ENCODE measurements at places on chromosomes 7 and 10.

DNA sequence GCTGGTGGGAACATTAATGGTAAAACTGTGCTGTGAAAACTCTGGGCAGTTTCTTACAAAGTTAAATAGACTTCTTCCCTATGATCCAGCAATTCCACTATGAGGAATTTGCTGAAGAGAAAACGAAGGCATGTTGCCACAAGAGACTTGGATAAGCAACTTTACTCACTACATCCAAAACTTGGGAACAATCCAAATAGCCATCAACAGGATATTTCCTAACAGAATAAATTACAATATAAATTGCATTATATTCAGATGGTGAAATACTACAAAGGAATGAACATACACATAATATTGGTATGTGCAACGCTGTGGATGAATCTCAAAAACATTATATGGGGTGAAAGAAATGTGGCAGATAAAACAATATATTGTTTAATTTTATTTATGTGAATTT, 21.4 kb upstream of the MKI67 start:
- DNase-seq: no peak

DNA sequence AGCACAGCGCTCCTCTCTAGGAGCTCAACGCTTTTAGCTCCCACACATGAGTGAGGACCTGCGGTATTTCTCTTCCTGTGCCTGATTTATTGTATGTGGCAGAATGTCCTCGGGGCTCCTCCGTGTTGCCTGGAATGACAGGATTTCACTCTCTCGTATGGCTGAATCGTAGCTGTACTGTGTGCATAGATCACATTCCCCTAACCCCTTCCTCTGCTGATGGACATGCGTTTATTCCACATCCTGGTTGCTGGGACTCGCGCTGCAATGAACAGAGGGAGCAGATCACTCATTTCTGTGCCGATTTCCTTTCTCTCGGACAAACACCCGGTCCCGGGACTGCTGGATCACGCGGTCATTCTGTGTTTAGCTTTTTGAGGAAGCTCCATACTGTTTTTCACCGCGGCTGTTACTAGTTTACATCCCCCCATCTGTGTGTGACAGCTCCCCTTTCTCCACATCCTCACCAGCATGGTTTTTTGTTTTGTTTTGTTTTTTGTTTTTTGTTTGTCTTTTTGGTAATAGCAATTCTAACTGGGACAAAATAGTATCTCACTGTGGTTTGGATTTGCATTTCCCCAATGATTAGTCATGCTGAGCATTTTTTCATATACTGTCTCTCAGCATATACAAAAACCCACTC, 76.3 kb downstream of the FOXL3 start:
- DNase-seq: no peak

- DNase-seq: no peak
Observed at GRCh38 chr7:130150587-130150986, 54.6 kb downstream of the TMEM209 start.

- no peak for DNase-seq
Observed at GRCh38 chr10:93315246-93315645, 166.9 kb downstream of the MYOF start.

GRCh38 chr10:111756217-111757061, 427.1 kb downstream of the GPAM start:
- peak; percentile 10 for DNase-seq

- DNase-seq: no peak
Observed at GRCh38 chr10:94936721-94937120, 1.7 kb upstream of the CYP2C9 start.

GRCh38 chr10:121695731-121696464, 97.7 kb upstream of the FGFR2 start:
- DNase-seq: no peak

- DNase-seq: no peak
Observed at GRCh38 chr10:50645236-50645635, 21.5 kb upstream of the SGMS1 start.

DNA sequence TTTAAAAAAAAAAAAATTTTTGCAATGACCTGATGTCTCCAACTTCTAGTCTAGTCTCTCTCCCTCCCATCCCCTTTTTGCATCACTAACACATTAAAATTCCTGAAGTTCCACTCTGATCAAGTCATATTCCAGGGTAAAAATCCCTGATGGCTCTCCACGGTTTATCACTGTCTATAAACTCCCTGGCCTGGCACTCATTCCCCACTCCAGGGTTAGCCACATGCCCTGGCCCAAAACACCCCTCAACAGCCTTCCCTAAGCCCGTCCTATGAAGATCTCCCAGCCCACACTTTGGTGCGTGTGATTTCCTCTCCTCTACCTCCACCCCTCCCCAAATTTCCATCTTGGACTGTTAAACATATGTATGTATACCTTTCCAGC, 125.4 kb downstream of the JAZF1 start:
- DNase-seq: no peak

- DNase-seq: no peak
Observed at GRCh38 chr7:43193893-43194292, 81.4 kb downstream of the HECW1 start.

DNA sequence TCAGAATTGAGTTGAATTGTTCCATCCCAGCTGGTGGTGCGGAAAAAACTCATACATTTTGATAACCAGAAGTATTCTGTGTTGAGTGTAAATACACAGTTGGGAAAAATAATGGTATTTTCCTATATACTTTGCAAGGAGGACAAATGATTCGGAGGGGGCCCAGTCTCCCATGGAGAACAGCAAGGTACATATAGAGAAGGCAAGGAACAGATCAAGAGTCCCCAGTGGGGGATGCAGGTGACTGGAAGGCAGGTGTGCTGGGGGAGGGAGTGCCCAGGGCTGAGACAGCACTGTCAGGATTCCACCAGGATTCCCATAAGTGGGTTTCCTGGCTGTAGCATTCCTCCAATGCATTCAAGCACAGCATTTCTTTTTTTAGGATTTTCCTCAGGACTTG, 10.8 kb upstream of the ADCY1 start:
- DNase-seq: no peak

DNA sequence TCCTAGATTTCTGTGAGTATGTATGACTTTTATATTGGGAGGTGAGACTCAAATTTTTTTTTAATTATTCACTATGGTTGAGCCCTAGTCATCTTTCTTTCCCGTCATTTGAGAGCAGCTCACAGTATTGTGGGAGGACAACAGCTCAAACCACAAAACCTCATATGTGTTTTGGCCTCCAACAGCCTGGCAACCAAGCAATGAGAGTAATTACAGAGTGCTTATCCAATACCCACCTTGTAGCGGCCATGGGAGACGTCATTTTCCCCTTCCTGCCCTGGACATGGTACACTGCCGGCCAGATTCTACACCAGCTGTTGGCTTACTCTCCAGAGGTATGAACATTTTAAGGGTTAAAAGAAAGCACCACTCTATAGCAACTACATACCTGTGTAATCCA, 49.1 kb downstream of the DOCK4 start:
- no peak for DNase-seq

GRCh38 chr7:90178679-90179278, 24.5 kb downstream of the STEAP1 start:
- peak; percentile 73 for DNase-seq

- no peak for DNase-seq
Observed at GRCh38 chr7:128986609-128987008, 48.9 kb downstream of the IRF5 start.

- no peak for DNase-seq
Observed at GRCh38 chr7:13790611-13791010, 198.9 kb downstream of the ETV1 start.

GRCh38 chr7:30697719-30698460, 15.6 kb upstream of the CRHR2 start:
- DNase-seq: no peak

DNA sequence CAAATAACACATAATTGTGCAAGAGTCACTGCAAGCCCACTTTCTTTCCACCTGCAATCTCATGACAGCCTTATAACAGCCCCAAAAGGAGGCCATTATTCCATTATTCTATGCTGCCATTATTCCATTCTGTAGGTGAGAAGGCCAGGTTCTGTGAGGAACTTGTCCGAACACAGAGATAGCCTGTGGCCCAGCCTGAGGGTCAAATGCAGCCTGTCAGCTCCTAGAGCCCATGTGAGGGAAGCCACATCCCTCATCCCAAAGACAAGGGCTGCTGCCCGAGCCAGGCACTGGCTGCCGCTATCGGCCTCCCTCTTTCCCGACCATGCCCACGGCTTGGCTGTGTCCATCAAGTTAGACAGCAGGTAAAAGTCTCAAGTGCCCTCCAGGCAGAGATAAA, 24.1 kb upstream of the C10orf71 start:
- DNase-seq: no peak

DNA sequence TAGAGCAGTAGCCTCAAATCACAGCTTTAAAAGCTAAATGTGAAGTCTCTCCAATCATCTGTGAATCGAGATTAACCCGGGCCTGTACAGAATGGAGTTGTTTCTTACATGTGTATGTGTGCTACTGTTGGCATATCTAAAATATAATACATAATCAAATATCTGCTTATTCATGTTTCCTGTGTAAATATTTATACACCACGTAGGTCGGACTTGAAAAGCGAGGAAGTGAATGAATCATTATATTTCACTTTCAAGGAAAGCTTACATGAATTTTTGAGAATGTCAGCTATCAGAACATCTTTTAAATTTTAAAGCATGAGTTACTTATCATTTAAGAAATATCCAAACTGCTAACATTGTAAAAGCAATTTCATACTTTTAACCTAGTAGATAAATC, 233.3 kb downstream of the SLC25A13 start:
- DNase-seq: no peak

DNA sequence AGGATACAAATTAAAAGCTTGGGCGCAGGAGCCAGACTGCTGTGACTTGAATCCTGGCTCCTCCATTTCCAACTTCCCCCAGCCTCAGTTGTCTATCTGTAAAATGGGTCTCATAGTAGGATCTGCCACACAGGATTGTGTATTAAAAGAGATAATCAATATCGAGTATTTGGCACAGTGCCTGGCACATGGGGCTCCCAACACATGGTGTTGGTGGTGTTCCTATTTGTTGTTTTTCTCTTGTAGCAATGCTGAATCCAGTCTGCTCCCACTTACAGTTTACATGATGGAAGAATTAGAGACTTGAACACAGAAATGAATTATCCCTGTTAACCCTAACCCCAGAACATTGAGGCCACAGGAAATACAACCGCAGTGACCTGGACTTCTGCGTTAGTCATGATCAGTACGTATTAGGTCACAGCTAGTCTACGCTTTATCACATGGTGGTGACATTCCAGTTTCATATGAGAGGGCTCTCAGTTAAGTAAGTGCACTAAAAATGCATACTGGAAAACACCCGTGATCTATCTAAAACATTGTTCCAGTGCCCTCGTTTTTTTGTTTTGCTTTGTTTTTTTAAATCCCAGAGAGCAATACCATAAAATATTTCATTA, 169.5 kb upstream of the KLF14 start:
- no peak for DNase-seq

GRCh38 chr10:11959966-11960365, 82.6 kb downstream of the UPF2 start:
- no peak for DNase-seq

DNA sequence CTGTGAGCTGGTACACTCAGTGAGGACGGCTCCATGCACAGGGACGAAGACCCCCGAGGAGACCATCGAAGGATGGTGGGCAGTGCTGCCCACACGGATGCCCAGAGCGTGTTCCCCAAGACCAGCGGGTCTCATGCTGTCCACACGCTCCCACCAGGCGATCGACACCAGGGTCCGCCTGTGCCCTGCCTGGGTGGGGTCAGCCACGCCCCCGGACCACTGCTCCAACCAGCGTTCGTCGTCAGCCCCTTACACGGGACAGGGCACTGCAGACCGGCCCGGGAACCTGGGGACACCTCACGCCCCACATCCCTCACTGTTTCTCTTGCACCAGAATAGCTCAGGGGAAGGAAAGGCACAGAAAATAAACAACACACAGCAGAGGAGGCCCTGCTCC, 223.5 kb downstream of the DNAJB6 start:
- no peak for DNase-seq

- no peak for DNase-seq
Observed at GRCh38 chr7:101910991-101911799, 93.8 kb downstream of the CUX1 start.

GRCh38 chr10:125096371-125096770, 64.0 kb downstream of the CTBP2 start:
- no peak for DNase-seq

DNA sequence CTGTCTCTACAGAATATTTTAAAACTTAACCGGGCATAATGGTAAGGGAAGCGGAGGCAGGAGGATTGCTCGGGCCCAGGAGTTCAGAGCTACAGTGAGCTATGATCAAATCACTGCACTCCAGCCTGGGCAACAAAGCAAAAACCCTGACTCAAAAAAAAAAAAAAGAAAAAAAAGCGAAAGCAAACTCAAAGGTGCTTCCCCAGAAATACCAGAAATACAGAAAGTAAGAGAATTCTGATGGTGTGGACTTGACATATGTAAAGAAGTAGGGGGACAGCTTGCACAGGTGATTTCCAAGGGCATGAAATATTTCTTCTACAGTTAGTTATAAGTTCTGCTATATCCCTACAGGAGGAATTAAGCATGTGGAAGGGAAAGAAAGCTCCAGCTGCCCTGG, 69.7 kb upstream of the APBB1IP start:
- no peak for DNase-seq

DNA sequence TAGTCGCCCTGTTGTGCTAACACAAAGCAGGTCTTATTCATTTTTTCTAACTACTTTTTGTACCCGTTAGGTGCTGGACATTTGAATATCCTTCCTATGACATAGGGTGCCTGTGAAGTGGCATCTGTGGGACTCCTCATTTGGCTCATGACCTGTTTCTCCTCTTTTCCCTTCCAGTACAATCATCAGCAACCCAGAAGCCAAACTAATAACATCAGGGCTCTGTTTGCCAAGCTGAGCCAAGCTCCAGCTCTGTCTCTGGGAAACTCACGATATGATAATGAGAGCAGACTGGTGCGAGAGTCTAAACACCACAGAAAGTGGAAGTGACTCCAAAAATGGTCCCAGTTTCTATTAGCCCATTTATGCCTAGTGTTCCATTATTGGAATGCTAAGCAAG, 92.0 kb downstream of the SVIL start:
- DNase-seq: no peak

- no peak for DNase-seq
Observed at GRCh38 chr7:141915565-141915964, 634 bp upstream of the OR9A4 start.

GRCh38 chr7:116339564-116339963, 129.2 kb downstream of the TES start:
- DNase-seq: no peak

- DNase-seq: no peak
Observed at GRCh38 chr10:79054203-79055099, 14.3 kb upstream of the ZMIZ1 start.
